ENCODE measurements at places on chromosomes 4 and X.

GRCh38 chr4:108037884-108038283 is 48.2 kb downstream of the HADH start:
- DNase-seq, result no peak

GRCh38 chr4:118981171-118981838 is 92.7 kb downstream of the SYNPO2 start:
- no peak for DNase-seq

- peak; percentile 12 for DNase-seq
Measured at GRCh38 chrX:70042399-70043371, 7.1 kb downstream of the AWAT2 start.

DNA sequence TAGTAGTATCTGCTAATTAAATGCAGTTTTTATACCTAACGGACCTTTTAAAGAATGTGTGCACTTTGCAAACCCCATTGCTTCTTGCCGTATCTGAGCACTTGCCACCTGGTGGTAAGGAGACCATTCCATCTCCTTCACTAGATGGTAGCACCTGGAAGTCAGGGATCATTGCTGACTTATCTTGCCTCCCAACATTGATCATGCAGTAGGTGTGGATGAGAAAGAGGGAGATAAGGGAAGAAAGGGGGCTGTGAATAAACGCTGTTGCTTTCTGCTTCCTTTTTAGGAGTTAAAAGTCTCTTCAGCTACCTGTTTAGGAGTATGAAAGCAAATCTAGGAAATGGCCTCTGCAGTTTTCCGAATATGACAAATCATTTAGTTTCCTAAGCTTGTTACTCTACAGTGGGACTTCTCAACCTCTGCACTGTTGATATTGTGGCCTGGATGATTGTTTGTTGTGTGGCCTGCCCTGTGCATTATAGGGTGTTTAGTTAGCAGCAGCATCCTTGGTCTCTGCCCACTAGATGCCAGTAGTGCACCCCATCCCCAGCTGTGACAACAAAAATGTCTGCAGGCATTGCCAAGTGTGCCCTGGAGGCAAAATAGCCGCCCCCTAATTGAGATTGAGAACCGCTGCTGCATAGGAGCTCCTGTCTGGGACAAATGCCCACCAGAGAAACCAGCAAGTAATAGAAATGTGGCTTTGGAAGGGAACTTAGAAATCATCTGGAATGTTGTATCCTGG is 38.8 kb downstream of the GAB1 start:
- no peak for DNase-seq

DNA sequence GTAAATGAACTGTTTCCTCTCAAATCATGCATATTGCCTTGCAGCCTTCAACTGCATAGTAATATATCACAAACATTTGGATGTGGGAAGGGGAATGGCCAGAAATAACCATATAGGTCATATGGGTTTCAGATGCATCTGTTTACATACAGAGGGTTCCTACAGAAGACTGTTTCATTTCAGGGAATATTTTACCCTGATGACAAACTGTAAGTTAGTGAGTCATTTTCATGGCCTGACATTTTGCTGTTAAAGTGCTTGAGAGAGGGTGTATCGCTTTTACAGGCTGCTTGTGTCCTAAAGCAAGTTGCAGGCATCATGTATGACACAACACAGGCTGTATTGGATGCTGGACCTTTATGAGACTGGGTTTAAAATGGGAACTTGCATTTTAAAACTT is 25.5 kb upstream of the AMOT start:
- DNase-seq, result no peak

- DNase-seq, result no peak
Measured at GRCh38 chr4:129994715-129995114, 898.8 kb downstream of the C4orf33 start.

DNA sequence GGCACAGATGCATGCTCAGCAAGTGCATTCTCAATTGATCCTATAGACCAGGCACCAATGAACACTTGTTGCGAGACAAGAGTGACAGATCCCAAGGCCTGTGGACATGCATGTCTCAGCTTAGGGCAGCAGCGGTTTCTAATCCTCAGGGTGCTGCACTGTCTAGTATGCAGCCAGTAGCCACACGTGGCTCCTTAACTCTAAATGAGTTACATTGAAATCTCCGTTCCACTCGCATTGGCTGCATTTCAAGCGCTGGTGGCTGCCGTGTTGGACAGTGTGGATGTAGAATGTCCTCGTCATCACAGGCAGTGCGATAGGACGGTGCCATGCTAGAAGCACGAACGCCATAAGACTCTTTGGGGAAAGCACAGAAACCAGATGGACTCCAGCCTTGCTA is 24.0 kb upstream of the AFAP1 start:
- no peak for DNase-seq

DNA sequence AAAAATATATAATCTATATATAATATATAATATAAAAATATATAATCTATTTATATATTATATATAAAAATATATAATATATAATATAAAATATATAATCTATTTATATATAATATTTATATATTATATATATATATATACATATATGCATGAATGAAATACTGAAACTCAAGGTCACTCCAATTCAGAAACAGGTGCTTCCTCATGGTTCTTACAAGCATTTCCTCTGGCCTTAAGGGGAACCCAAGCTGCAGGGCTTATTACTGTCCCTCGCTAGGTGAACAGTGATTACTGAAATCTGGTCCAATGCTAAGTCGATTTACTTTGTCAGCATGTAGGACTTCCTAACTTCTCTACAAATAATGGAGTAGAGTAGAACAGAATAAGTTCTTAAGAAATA is 174.3 kb downstream of the GPM6A start:
- no peak for DNase-seq

DNA sequence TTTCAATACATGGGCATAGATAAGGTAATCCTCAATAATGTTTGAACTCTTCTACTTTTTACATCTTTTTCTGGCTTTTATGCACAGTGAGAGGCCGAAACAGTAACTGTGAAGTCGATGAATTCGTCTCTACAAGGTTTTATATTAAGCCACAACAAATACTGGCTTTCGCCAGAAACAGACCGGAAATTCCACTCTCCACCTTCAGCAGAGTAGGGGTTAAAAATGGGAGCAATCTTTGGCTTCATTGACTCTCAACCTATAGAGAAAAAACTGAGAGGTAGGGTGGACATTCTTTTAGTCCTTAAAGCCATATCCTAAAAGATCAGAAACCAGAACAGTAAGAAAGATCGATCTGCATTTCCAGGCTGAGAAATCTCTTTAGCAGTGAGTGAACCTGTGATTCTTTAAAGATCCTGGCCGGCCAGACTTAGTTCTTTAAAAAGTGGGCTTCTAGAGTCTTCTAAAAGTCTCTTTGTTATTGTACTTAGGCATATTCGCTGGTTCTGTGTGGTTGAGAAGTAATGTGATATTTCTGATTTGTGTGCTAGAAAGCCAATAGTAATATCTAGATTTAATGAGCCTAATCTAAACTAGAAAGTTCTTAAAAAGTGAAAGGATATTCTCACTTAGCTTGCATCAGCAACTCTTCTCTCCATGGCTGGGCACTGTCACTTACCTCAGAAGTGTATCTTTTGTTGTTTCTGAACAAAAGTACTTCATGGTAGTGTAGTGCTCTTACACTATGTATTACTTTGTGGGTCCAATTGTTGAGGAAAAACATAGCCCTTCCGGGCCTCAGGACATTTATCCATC is 2.0 kb downstream of the HSPA4L start:
- no peak for DNase-seq

- DNase-seq, result no peak
Measured at GRCh38 chrX:9880237-9880636, 86.9 kb upstream of the CLDN34 start.

GRCh38 chr4:127643791-127644190 is 11.0 kb downstream of the INTU start:
- DNase-seq, result no peak

DNA sequence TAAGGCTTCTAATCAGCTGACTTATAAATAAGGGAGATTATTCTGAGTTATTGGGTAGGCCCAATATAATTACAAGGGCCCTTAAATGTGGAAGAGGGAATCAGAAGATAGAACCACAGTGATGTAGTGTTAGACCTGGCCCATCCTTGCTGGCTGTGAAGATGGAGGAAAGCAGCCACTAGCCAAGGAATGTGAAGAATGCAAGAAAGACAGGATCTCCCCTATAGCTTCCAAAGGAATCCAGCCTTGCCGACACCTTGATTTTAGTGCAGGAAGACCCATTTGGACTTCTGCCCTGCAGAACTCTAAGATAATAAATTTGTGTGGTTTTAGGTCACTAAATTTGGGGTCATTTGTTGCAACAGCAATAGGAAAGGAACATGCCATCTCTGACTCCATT is 150.6 kb downstream of the SPATA18 start:
- no peak for DNase-seq

DNA sequence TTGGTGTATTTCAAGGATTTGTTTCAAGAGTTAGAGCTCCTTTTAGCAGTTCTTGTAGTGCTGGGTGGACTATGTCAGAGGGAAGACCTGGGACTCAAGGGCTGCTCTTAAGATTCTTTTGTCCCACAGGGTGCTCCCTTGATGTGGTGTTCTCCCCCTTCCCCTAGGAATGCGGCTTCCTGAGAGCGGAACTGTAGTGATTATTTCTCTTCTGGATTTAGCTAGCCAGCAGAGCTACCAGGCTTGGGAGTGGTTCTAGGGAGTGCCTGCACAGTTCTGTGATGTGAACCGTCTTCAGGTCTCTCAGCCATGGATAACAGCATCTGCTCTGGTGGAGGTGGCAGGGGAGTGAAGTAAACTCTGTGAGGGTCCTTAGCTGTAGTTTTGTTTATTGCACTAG is 336.8 kb downstream of the FSTL5 start:
- DNase-seq, result no peak

DNA sequence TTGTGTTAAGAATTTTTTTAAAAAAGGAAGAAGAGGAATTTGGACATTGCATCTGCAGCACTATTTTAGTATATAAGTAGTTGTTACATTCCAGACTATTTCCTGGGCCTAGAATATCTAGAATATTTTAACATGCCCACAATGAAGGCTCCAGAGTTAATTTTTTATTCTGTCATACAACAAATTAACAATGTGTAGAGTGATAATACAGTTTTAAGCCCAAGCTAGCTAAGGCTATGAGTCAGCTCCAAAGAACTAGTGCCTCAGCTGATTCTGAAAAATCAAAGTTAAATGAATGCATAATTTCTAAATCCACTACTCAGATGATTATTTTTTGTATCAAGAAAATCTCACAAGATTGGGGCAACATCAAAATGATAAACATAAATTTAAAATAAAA is 231.4 kb downstream of the PRDM5 start:
- DNase-seq, result no peak

DNA sequence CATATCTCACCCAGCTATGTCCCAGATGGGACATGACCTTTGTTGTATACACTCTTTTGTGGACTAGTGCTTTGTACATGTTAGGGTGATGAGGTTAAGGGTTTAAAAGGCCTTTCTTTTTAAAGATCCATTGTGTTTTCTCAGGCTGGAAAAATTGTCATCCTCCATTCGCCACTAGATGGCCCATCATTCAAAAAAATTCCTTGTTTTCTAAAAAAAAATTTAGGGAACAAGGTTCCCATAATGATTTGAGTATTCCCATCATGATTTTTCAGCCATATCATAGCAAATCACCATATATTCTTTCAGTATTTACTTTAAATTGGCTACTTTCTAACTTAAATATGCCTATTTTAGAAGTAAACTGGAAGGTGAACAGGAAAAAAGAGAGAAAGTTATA is 91.9 kb upstream of the TMEM164 start:
- DNase-seq, result no peak

DNA sequence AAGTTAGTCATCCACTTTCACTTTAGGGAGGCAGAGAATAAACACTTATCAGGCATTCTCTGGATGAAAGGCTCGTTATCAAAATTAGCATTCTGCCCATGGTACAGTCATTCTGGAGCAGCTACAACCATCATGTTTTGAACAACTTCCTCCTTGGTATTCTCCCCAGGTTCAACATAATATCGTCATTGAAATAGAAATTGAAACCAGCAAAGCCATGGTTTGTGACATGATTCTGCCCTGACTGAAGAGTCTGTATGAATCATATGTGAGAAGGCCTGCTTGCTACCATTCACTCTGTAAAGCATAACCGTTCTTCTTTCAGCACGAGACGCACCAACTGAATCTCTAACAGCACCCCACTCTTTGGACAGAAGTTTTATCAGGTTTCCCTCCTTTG is 127.5 kb upstream of the RADX start:
- DNase-seq, result no peak

- no peak for DNase-seq
Measured at GRCh38 chrX:107760304-107761077, 15.1 kb downstream of the TSC22D3 start.

- DNase-seq, result no peak
Measured at GRCh38 chr4:120826449-120826848, 96.1 kb downstream of the PRDM5 start.

- DNase-seq, result no peak
Measured at GRCh38 chr4:6172093-6172926, 28.0 kb downstream of the JAKMIP1 start.

GRCh38 chrX:79082899-79083298 is 61.6 kb upstream of the GPR174 start:
- no peak for DNase-seq

DNA sequence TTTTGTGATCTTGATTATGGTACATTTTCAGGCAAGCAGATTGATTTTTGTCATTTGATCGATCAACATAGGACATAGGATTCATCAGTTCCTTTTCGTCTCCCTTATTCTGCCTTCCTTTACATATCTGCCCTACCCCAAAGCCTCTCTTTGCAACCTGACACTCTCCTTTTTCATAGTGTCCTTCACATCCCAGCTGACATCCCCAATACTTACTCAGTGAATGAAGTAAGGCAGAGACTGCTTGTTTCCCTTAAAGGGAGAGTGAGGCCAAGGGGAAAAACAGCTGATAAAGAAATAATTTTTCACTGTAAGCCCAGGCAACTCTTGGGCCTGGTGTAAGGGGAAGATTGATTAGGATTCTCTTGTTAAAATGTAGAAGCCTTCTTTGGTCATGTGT is 69.8 kb downstream of the GBA3 start:
- DNase-seq, result no peak

GRCh38 chr4:55604996-55605395 is 13.0 kb upstream of the PDCL2 start:
- no peak for DNase-seq

GRCh38 chr4:93157986-93158385 is 670.6 kb upstream of the ATOH1 start:
- DNase-seq, result no peak

GRCh38 chrX:119272882-119273419 is 36.9 kb downstream of the PGRMC1 start:
- DNase-seq, result no peak

DNA sequence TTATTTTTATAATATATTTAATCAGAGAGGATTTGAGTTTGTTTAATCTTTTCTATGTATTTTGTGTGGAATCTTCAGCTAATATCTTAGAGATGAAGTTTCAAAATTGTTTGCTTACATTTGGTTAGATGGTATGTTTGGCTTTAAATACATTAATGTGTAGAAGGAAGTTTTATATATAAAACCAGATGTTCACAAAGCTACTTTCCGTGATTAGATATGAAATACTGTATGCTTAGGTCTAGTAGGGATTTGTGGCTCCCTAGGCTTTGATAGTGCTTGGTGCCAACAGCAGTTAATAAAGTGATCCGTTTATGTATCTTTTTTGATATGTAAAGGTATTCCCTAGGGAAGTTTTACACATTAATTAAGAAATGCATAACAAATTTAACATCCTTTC is 223.0 kb downstream of the ARHGAP10 start:
- no peak for DNase-seq

- DNase-seq, result no peak
Measured at GRCh38 chrX:18997916-18998315, 14.0 kb upstream of the PHKA2 start.

All from H54 (cell line).